ENCODE measurements at places on chromosomes 5 and 9.

- DNase-seq = no peak
Measured at GRCh38 chr9:35349287-35349990, 140.5 kb upstream of the RUSC2 start.

GRCh38 chr9:134223591-134224122 is 59.3 kb upstream of the RNU6ATAC start:
- no peak for DNase-seq

DNA sequence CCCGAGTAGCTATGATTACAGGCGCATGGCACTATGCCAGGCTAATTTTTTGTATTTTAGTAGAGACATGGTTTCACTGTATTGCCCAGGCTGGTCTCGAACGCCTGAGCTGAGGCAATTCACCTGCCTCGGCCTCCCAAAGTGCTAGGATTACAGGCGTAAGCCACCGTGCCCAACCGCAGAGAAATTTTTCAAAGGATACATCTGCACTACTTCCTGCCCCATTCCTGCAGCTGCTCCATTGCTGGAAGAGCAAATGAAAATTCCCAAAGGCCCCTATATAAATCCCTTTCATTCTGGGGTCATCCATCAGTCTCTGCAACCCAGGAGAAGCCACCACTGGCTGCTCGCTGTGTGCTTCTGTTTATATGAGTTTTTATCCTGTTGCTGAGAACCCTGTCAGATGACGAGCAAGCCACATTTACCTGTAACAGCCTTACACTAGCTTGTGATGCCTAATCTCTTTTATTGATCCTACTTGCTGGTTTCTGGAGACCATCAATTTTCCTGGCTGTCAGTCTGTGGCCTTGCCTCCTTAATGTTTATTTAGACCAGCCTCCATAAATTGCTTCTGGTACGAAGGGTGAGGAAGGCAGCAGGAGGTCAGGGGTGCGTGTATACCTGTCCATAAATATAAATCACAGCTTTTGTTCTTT is 925.3 kb downstream of the TLE4 start:
- no peak for DNase-seq

GRCh38 chr5:174183701-174184100 is 138.2 kb downstream of the NSG2 start:
- no peak for DNase-seq

DNA sequence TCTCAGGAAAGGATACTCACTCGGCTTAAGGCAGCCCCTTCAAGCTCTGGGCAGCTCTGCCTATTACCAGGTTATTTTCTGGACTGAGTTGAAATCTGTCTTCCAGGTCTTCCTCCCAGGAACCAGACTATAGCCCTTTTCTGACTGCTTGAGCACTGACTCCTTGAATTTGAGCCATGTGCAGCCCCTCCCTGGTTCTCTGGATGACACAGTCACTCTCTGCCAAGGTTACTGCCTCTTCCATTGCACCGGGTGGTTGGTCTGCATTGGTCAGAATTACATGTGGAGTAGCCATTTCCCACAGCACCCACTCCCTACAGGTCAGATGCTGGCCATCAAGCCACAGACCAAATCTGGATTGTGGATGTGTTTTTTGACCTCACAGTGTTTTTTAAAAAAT is 81.9 kb downstream of the KLF4 start:
- DNase-seq = no peak

DNA sequence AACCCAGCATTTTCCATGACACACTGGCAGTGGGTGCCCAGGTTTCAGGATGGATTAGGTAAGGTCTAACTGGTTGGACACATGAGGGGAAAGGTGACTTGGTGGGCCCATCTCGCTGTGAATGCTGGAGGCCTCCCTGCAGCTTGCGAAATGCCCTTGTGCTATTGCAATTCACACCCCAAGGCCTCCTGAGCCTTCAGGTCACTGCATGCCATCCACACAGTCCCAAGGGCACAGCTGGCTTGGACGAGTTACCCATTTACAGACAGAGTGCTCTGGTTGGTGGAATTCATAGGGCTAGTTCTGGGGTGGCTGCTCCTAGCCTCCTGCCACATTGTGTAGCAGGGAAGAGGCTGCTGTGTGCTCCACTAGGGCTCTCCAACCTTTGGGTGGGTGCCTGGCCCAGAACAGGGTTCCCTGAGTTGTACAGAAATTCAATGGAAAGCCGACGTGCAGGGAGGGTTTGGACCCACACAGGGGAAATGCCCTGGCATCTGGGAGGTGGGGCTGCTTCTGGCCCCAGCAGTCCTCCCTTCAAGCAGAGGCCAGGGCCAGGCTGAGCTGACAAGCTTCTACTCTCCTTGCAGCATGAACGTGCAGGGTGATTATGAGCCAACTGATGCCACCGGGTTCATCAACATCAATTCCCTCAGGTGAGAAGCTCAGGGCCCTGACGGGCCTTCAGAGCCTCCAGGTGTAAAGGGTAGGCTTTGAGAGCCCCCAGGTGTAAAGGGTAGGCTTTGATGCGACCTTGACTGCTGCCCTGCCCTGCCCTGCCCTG is 54.3 kb downstream of the ASS1 start:
- no peak for DNase-seq

- DNase-seq = peak; percentile 47
Measured at GRCh38 chr5:36494841-36495601, 111.4 kb upstream of the SLC1A3 start.

GRCh38 chr9:137315581-137316011 is 13.5 kb upstream of the NRARP start:
- DNase-seq = no peak

- peak; percentile 21 for DNase-seq
Measured at GRCh38 chr5:175778951-175779503, 92.4 kb upstream of the CPLX2 start.

- no peak for DNase-seq
Measured at GRCh38 chr9:130018265-130018664, 24.7 kb downstream of the FNBP1 start.

DNA sequence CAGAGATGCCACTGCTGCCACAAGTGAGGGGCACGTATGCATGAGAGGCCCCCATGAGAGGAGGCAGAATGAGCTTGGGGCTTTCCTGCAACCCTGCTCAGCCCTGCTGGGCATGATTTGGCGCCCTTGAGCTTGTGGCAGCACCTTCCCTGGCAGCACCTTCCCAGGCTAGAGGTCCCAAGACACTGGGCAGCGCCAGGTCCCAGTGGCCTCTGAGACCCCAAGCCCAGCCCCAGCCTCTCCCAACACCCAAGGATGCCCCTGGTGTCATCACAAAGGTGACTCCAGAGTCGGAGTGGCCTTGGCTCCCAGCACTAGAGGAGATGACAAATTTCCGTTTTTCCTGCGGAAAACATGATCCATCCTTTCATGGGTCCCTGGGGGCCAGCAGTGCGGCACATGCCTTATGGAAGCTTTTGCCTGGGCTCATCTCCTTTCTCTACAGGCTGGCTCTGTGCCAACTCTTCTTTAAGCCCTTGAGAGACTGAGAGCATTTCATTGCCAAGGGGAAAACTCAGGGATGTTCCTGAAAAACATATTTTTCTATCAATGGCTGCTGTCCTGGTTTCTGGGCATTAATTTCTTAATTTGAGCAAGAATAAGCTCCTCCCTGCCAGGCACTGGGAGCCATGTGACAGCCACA is 77.1 kb upstream of the ADAMTS2 start:
- no peak for DNase-seq

- peak; percentile 61 for DNase-seq
Measured at GRCh38 chr5:72841756-72842535, 25.5 kb downstream of the TNPO1 start.

DNA sequence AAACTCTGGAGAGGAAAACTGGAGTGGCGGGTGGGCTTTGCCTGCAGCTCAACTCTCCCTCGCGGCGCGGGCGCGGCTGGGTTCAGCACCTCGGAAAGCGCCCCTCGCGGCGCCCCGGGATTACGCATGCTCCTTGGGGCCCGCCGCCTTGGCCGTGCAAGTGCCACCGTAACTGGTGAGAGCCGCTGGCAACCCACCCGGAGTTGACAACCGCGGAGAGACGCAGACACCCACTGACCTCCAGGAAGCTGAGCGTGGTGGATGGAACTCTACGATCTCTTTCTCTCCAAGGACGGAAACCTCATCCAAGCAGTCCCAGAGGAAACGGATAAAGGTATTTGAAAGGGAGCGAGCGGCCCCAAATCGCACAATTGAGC is 194 bp upstream of the RXFP3 start:
- DNase-seq = peak; percentile 69

GRCh38 chr5:78819166-78819565 is 165.9 kb downstream of the ARSB start:
- DNase-seq = no peak

GRCh38 chr5:57600321-57600720 is 117.7 kb upstream of the ACTBL2 start:
- no peak for DNase-seq

- no peak for DNase-seq
Measured at GRCh38 chr5:36908544-36909260, 32.1 kb downstream of the NIPBL start.

GRCh38 chr5:132915681-132916080 is 42.2 kb downstream of the LEAP2 start:
- peak; percentile 29 for DNase-seq

- no peak for DNase-seq
Measured at GRCh38 chr9:80516679-80517078, 944.9 kb downstream of the TLE4 start.

DNA sequence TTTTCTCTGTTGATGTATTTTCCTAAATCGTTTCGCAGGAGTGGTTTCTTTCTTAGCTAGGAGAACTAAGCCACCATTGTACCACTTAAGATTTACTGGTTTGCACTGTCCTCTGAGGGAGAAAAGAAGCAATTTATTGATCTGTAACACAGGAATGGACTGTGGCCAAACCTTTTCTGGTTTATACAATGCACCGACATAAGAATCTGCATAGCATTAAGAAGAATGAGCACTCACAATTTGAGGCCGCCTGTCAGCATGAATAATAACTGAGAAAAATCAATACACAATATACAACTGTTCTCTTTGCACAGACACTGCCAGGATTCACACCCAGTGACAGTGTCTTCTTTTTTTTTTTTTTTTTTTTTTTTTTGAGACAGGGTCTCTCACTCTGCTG is 168.6 kb upstream of the DMRT1 start:
- no peak for DNase-seq

GRCh38 chr9:136921307-136921706 is 23.2 kb downstream of the FBXW5 start:
- DNase-seq = no peak

- no peak for DNase-seq
Measured at GRCh38 chr9:2642068-2642467, 20.5 kb downstream of the VLDLR start.

DNA sequence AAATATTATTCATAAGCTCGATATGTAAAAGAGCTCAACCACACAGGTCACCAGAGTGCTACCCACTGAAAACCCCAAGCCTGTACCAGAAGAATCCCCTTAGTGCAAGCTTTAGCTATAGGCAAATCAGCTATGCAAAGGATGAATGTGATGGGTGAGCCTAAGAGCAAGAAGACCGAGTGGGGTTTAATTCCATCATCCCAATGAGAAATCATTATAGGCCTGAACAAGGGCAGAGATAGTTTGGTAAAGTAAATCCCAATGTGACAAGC is 21.8 kb downstream of the ELOVL7 start:
- DNase-seq = no peak

GRCh38 chr5:124061663-124062062 is 549.7 kb downstream of the CSNK1G3 start:
- peak; percentile 21 for DNase-seq

DNA sequence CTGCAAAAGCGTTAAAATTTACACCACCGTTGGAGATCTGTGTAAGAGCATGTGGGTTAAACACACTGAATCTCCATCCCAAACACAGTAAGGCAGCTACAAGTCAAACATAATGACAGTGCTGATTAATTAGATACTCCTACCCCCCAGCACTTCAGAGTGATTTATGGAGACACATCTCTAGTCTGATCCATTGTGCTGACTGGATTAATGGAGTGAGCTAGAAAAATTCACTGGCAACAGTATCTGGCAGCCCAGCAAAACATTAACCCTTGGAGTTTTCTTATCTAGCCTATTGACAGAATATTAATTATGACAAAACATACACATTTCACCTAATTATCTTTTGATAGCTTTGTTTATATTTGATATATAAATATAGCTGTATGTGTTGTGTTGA is 188.6 kb upstream of the ISL1 start:
- DNase-seq = no peak

DNA sequence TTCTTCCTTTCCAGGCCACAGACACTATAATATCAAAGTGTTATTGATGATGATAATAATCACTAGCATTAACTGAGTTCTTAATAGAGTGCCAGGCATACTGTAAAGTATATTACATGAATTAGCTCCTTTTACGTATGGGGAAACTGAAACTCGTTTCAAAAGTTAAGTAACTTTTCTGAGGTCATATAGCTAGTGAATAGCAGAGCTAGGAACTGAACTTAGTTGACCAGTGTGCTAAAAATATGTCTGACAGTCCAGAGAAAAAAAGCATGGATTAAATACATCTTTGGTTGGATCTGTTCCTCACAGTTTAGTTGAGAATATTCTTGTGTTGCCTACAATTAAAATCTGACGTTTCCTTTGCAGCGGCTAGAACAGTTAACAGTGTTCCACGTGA is 18.4 kb upstream of the CATSPER3 start:
- DNase-seq = no peak

DNA sequence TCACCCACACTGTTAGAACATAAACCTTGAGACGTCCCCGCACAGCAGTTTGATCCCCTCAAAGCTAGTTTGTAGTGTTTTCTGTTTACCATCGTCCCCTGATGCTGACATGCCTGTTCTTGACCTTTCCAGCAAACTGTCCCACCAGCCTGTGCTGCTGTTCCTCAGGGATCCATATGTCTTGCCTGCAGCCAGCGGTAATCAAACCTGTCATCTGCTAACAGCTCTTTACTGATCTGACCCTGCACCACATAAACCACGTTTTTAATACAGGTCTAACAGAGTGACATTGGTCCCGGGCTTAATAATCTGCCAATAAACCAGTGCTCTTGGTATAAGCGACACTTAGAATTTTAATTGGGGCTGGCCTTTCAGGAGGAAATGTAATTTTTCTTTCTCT is 34.7 kb downstream of the PPIC start:
- no peak for DNase-seq

DNA sequence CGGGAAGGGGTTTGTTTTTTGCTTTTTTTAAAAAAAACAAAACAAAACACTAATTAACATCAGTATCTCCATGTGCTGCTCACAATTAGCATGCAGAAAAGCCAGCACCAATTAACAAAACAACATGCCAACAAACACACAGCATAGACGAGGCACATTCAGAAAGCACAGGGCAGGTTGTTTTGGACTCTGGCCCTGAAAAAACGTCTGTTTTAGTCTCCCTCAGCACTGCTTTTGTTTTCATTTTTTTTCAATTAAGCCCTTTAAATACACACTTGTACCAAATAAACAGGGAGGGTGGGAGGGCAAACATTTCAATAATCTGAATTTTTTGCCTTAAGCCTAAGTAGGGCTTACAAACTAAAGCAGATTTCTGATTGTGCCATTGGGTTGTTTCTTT is 309.6 kb downstream of the DTWD2 start:
- DNase-seq = no peak

GRCh38 chr5:67792891-67793290 is 422.7 kb upstream of the PIK3R1 start:
- DNase-seq = no peak
